ENCODE measurements at places on chromosomes 3 and 15.

- DNase-seq: no peak
Observed at GRCh38 chr3:134376385-134376765, 2.1 kb upstream of the AMOTL2 start.

DNA sequence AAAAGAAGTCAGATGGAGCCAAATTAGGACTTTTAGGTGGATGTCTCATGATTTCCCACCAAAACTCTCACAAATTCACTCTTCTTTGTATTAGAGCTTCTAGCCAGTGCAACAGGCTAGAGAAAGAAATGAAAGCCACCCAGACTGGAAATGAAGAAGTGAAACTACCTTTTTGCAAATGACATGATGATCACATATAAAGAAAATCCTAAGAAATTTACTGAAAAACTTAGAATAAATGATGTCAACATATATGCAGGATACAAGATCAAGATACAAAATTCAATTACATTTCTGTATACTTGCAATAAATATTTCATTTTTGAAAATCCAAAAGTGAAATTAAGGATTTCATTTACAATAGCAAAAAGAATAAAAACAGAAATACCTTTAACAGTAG lies 110.8 kb downstream of the LRIG1 start:
- DNase-seq: no peak

- DNase-seq: peak; percentile 7
Observed at GRCh38 chr3:42703695-42704025, 1.1 kb upstream of the HHATL start.

- no peak for DNase-seq
Observed at GRCh38 chr15:25192651-25193050, 237.9 kb downstream of the SNRPN start.
